ENCODE measurements at places on chromosomes 11 and 22.

DNA sequence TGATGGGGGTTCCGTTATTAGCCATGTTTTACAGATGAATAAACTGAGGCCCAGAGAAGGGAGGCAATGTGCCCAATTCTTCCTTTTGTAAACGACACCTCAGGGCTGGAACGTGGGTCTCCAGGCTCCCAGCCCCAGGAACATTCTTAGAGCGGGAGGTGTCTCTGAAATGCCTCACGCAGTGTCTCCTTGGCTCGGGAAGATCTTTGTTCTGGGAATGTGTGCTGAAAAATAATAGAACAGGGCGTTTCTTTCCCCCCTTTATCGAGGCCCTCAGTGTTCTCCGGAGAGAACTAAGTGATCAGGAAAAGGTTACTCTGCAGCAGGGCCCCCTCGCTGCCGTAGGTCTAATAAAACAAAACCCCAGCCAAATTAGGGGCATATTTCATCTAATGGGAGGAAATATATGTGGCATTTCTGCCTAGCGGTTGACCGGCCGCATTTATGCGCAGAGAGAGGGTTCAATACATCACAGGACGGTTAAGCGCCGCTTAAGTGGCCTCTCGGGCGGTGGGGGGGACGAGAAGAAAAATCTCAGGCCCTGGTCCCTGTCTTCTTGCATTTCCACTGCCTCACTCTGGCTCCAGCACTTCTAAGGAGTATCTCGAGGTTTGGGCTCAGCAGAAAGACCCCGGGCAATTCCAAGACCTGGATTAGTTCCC lies 564.3 kb downstream of the MN1 start:
- DNase-seq: no peak

DNA sequence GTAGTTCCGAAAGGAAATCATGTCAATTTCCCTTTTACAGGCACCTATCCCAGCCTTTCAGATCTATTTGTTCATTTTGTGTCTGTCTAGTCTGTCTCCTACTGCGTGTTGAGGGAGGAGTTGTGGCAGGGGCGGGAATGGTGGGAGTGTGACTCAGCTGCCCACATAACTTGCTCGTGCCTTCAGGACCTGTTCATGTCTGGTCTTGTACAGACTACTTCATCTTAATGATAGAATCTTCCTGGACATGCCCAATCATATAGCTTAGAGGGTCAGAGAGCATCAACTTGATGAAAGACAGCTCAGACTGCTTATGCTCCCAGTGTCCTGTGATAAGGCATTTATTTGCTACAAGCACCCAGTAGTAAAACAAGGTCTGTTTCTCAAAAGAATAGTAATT lies 61.0 kb upstream of the BIRC3 start:
- no peak for DNase-seq

DNA sequence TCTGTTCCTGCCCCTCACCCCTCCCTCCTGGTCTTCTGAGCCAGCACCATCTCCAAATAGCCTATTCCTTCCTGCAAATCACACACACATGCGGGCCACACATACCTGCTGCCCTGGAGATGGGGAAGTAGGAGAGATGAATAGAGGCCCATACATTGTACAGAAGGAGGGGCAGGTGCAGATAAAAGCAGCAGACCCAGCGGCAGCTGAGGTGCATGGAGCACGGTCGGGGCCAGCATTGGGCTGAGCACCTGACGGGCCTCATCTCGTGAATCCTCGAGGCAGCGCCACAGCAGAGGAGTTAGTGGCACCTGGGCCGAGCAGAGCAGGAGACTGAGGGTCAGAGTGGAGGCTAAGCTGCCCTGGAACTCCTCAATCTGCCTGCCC lies 941.8 kb downstream of the BRD1 start:
- DNase-seq: no peak

GRCh38 chr11:35182317-35182939 lies 43.5 kb downstream of the CD44 start:
- DNase-seq: no peak

DNA sequence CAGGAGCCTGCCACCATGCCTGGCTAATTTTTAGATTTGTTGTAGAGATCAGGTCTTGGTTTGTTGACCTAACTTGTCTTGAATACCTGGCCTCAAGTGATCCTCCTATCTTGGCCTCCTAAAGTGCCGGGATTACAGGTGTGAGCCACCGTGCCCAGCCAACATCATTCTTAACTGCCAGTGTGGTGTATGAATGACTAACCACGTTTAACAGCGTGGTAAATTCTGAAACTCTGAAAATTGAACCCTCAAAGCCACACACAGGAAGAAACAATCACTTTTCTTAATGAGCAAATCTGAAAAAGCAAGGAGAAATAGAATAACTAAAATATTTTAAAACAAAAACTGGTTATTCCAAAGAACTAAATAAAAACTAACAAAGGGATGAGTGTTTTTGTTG lies 7.4 kb downstream of the TMEM9B start:
- DNase-seq: no peak

DNA sequence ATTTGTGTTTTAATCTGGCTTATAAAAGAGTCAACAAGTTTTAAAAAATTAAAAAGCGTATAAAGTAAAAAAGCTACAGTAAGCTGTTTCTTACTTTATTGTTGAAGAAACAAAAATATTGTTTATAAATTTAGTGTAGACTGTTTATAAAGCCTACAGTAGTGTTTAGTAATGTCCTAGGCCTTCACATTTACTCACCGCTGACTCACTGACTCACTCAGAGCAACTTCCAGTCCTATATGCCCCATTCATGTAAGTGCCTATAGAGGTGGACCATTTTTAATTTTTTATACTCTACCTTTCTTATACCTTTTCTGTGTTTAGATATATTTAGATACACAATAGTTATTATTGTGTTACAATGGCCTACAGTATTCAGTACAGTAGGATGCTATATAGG lies 12.2 kb downstream of the MPPED2 start:
- no peak for DNase-seq

DNA sequence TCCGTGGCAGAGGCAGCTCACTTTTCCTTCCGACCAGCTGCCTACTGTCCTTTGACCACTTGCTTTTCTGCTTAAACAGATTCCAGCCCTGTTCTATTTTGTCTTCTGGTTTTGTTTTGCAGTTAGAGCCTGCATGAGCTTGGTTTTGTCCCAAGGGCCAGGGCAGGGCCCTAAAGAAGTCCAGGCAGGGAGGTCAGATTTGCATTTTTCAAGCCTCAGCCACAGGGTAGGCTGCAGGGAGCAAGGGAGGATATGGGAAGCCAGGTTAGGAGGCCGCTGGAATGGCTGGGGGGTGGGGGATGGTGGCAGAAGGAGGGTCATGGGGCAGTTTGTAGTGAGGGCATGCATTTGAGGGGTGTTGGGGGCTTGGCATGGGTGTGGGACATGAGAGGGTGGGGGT lies 23.1 kb downstream of the FADD start:
- no peak for DNase-seq

- no peak for DNase-seq
These were observed 5.4 kb downstream of the SMDT1 start for GRCh38 chr22:42084874-42085273.

GRCh38 chr11:6541356-6541755 lies 44.3 kb downstream of the DNHD1 start:
- no peak for DNase-seq

All from NCI-H1930 (cell line).